ENCODE measurements at places on chromosomes 11 and 22.
A peak's percentile ranks its signal among the peaks of the same experiment; 100 is the strongest.

- DNase-seq: no peak
Measured at GRCh38 chr11:93694557-93694956, 33.1 kb downstream of the CEP295 start.

DNA sequence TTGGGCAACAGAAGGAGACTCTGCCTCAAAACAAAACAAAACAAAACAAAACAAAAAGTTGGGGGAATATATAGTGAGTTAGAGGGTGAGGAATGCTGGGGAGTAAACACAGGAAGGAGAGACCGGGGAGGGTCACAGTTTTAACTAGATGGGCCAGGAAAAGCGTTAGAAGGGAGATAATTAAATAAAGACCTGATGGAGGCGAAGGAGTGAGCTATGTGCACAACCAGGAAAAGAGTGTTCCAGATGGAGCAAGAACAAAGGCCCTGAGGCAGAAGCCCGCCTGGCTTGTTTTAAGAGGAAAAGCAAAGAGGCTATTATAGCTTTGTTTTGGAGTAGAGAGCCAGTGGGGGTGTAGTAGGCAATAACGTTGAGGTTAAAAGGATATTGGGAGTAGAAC lies 4.8 kb upstream of the PLA2G6 start:
- DNase-seq: no peak

DNA sequence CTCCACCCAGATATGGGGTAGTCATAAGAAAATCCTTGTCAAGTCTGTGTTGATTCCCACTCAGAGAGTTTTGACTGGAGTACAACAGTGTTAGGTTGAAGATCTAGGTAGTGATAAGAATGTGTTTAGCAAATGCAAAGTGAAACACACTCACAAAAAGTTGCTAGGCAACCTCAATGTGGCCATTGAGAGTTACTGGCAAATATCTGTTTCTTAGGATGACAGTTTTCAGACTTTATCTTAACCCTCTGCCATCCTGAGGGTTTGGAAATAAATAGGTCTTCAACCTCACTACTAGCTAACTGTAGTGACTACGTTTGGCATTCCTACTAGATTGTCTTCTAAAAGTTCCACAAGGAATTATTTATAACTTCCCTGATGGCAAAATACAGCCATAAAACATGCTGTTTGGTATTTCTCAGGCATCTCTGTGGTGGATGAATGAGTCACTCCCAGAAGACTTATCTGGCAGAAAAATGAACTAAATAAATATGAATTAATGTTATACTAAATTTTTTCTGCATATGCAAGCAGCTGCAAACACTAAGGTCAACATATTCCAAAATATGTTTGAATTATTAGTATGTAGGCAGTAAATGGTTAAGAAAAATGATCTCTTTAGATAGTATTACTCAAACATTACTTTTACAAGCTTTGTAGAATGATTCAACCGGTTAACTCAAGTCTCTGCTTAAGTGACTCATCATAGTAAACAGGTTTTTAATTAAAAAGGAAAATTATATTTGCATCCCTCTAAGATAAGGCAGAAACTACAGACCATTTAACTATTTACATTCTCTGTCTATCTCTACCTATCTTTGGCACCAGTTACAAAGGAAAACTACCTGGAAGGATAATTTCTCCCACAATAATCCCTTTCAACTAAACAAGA lies 17.1 kb upstream of the SYTL2 start:
- peak; percentile 77 for DNase-seq

GRCh38 chr11:14821031-14821430 lies 71.0 kb downstream of the CYP2R1 start:
- DNase-seq: no peak

GRCh38 chr11:70535191-70535971 lies 137.1 kb downstream of the CTTN start:
- no peak for DNase-seq

GRCh38 chr11:92834296-92835020 lies 135.0 kb upstream of the MTNR1B start:
- DNase-seq: no peak

DNA sequence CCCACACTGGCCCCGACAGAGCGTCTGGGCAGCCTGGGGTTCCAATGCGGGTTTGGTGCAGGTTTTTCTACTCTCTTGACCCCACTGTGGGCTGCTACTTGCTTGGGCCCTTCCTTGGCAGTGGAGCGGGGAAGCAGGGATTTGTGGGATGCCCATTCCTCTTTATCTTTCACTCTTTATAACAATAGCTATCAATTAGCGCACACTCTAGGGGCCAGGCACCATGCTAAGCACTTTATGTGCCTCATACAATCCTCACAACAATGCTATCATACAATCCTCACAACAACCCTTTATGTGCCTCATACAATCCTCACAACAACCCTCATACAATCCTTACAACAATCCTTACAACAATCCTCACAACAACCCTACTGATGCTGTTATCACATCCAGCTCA lies 12.7 kb downstream of the ACCS start:
- no peak for DNase-seq

GRCh38 chr22:22914726-22915669 lies 27.4 kb downstream of the IGLL5 start:
- no peak for DNase-seq

DNA sequence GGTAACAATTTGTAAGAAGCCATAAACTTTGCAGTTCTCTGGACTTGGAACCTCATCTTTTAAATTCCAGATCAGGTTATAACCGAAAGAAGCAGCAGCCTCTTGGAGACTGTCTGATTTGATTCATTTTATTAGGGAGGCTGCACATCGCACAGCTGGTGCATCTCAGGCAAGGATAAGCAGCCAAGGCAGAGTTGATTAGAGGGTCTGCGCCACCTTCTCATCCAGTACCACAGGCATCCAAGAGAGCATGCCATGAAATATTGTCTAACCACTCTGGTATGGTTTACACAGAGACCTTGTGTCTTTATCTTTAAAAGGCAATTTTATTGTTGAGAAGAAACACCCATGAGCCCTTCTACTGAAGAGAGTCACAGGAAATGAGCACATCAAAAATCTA lies 16.2 kb upstream of the CWF19L2 start:
- DNase-seq: no peak

DNA sequence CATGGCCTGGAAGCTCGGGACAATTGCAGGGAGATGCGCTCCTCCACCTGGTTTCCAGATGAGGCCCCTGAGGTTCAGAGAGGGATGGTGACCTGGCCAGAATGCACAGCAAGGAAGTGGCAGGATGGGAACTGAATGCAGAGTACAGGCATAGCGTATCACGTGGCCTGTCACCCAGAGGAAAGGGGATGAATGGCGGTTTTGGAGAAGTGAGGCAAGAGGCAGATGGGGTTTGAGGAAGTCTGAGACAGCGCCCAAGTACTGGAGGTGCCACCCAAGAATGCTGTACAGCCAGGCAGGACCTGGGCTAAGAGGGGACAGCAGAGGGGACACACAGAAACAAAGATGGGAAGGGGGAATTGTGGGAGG lies 4.9 kb downstream of the RAB3IL1 start:
- DNase-seq: no peak

DNA sequence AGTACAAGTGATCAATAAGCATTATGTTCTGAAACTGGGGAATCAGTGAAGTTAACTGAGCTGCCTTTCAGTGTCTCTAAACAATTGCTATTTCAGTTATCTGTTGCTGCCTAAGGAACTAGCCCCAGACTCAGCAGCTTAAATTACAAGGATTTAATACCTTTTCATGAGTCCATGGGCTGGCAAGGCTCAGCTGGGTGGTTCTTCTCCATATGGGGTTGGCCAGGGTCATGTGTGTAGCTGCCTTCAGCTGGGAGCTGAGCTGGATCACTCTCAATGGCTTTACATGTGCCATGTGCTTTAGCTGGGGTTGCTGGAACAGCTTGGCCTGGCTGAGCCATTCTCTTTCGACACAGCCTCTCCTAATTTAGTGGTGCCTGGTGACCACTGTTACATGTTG lies 295.0 kb upstream of the NCAM1 start:
- DNase-seq: no peak

GRCh38 chr22:47089374-47089773 lies 326.9 kb downstream of the TBC1D22A start:
- no peak for DNase-seq

GRCh38 chr11:132054822-132055221 lies 684.4 kb downstream of the NTM start:
- no peak for DNase-seq

DNA sequence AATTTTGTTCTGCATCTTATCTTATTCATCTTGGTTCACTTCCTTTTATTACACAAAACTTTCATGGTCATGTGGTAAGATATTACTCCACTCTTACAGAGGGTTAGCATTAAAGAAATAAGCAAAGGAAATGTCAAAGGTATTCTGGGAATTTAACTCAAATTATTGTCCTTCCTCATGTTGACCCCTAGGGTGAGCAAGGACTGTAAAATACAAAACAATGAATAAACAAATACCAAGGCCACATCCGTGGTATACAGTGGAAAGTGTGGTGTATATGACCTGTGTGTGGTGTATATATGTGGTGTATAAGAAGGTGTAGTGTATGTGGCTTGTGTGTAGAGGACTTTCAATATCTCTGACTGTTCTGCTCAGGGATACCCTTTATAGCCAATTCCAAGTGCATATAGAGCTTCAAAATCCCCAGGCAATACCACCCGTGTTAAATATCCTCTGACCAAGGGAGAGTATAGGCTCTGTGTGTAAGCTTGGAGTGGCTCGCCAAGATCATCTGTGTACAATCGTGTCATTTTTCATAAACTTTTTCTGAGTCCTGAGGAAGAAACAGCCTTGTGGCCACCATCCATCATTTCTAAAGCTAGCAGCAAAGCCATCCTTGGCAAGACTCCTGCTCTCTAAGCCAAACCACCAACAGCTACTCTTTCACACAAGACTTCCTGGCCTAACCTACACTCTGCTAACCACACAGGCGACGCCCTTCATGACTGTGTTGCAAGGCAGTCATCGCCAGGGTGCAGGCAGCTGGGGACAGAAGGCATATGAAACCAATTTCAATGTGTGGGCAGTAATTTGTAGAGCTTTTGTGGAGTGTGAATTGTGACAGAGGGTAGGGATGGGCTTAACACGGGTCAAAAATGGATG lies 548.0 kb downstream of the ETS1 start:
- peak; percentile 92 for DNase-seq

- DNase-seq: no peak
Measured at GRCh38 chr11:9802291-9802861, 138.5 kb downstream of the SWAP70 start.

- no peak for DNase-seq
Measured at GRCh38 chr11:123239191-123240150, 44.4 kb upstream of the CLMP start.

DNA sequence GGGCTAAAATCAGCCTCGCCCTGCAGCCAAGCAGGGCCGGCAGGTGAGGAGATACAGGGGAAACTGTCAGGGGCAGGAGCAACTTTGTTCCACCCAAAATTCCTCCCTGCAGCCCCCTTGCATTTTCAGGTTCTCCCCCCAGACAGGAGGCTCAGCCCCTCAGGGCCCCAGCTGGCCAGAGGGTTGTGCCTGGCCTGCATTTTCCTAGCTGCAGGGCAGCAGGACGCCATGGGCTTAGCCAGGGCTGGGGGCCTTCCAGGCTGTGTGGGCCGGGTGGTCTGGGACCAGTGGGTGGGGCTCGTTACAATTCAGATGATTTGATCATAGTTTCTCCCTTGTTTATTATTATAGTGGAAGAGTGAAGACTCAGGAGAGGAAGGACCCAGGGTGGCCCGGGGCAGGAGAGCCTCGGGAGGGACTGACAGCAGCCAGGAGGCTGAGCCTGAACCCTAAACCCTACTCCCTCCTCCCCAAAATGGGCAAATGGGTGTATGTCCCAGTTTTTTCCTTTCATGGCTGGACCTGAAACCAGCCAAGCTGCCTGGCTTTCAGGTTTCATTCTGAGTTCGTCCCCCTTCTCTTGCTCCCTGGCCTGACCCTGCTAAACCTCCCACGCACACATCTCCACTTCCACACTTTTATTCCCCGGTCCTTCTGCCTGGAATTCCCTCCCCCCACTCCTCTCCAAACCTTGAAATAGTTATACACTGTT lies 40.0 kb downstream of the AHNAK start:
- DNase-seq: no peak

DNA sequence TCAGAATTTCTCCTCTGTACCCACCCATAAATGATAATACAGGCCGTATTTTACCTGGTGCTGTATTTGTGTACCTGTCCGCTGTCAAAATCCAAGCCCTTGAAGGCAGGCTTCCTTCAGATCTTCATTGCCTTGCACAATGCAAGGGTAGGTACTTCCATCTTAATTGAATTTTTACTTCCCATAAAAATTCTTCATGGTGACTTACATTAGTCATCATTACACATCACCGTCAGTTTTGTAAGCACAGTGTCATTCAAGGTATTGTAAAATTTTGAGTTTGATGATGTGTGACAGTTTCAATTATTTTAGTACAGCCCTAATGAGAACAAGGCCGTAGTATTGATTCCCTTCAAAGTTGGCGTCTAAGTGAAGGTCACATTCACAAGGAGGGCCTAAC lies 770 bp upstream of the TSG101 start:
- no peak for DNase-seq

DNA sequence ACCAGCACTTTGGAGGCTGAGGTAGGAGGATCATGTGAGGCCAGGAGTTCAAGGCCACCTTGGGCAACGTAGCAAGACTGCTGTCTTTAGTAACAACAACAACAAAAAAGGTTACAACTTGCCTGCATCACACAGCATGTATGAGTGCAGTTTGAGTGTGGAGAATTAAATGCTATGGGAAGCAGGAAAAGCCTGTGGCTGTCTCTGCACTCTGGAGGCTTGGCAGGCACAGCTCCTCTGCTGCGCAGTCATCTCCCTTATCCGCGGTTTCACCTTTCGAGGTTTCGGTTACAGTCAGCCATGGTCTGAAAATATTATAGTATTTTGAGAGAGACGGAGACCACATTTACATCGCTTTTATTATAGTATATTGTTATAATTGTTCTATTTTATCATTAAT lies 2.9 kb downstream of the MICAL2 start:
- peak; percentile 69 for DNase-seq

GRCh38 chr11:7320306-7320705 lies 68.6 kb downstream of the SYT9 start:
- no peak for DNase-seq

GRCh38 chr11:80815752-80816453 lies 1375.1 kb upstream of the TENM4 start:
- DNase-seq: peak; percentile 31

DNA sequence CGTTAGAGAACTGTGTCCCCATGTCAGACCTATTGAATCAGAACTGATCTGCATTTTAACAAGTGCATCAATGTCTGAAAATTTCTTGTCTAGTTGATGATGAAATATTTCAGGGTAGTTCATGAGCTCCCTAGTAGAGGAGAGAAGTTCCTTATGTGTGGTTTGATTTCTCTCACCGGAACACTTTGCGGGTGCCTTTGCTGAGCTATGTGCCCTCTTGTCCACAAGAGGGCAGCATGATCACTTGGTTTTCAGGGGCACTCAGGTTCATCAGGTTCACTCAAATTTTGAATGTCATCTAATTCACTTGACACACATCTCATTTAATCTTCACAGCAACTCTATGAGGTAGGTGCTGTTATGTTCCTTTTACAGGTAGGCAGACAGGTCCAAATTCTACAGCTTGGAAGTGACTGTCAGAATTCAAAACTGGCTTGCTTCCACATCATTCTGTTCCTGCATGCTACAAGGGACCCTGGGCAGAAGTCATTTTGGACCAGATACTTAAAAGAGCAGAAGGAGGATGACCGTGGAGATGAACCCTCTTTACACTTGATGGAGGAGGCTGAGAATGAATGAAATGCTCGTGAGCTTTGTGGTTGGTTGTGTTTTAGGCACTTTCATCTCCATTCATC lies 55.6 kb downstream of the P4HA3 start:
- DNase-seq: peak; percentile 67
